ENCODE measurements at places on chromosomes 13 and 19. TPM values are rescaled to one million over a fixed set of nuclear protein-coding genes. Genes with fewer than 3 reads are reported as not detected.
A peak's percentile ranks its signal among the peaks of the same experiment; 100 is the strongest.

DNA sequence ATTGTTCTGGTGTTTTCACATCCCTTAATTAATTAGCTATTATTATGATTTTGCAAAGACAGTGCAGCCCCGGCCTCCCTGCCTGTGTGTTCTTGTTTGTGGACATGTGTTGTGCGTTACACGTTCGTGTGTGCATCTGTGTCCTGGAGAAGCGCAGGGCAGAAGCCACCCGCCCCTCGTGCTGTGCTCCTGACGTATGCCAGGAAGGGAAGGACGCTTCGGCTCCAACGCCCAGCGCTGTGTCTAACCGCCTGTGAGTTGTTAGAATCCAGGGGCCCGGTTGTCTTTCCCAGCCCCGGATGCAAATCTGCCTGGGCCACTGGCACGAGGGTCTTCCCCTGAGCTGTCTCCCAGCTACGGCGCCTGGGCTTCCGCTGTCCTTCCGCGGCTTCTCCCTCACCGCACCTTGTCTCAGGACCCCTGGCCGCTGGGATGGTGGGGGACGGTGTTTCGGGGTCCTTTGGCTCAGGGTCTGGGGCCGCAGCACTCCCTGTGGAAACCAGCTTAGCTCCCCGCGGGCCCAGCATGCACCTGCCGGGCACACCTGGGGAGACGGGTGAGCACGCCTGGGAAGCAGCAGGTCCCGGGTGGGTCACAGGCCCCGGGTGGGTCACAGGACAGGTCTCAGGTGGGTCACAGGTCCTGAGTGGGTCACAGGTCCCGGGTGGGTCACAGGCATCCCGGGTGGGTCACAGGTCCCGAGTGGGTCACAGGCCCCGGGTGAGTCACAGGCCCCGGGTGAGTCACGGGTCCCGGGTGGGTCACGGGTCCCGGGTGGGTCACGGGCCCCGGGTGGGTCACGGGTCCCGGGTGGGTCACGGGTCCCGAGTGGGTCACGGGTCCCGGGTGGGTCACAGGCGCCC is 51.5 kb downstream of the GAS6 start:
- peak; percentile 60 for DNase-seq

- DNase-seq, result no peak
These were observed 171.1 kb downstream of the KCTD12 start for GRCh38 chr13:76715075-76715474.

- DNase-seq, result no peak
These were observed 26.0 kb upstream of the FBL start for GRCh38 chr19:39871886-39872866.

- DNase-seq, result no peak
These were observed 52.7 kb downstream of the ZNF627 start for GRCh38 chr19:11649941-11650340.

DNA sequence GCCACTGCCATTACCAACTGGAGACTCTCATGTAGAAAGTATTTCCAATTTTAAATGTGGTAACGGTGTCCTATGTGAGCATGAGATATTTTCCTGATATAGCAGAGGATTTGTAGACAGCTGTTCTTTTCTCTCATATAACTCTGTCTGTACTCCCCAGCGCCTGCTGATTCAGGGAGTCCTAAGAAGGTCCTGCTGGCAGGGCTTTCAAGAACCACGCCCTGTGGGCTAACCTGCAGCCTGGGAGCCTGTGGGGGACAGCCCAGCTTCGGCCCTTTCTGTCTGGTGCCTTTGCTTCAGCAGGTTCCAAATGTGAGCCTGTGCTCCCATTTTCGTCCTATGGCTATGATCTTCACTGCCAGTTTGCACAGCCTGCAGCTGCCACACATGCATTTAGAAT is 316.8 kb downstream of the ATP8A2 start:
- DNase-seq, result no peak

GRCh38 chr19:55640043-55640576 is 692 bp upstream of the ZNF580 start:
- peak; percentile 83 for DNase-seq

- no peak for DNase-seq
These were observed 634.6 kb upstream of the ARGLU1 start for GRCh38 chr13:107202371-107203023.

DNA sequence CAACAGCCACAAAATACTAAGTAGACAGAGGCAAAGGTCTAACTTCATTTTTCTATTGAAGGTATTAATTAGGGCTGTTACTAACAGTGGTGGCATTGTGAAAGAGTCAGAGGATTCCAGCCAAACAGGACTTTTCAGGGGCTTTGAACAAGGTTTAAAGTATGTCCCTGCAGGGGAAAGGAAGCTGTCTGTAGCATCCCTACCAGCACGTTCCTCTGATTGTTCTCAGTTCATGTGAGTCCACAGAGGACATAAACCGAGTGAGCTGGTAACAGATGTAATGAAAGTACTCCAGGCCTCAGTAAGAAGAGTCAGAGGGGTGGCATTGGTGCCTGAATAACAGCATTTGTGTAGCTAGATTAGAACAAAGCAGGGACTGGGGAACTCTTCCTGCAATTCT is 15.3 kb upstream of the SPATA13 start:
- DNase-seq, result no peak

GRCh38 chr13:35630551-35631275 is 154.2 kb upstream of the MAB21L1 start:
- peak; percentile 36 for DNase-seq

DNA sequence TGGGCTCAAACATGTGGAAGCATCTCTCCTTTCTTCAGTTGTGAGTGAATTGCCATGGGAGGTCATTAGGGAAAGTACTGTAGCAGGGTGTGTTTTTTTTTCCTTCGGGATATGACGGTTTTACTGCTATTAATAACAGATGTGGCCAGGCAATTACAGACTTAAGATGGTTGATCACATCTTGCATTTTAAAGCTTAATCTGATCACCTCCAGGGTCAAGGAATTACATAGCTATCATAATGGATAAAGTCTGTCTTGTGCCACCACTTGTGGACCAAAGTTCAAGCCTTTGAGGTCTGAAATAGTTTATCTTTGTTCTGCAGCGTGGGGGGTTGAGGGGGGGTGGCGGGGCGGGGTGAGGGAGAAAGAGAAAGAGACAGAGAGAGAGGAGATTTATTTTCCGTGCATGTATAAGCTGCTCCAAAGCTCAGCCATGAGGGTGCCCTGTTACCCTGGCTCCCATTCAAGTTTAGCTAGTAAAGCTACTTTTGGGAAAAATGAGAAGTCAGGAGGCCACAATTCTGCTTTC is 5.5 kb upstream of the SERP2 start:
- DNase-seq, result peak; percentile 67

DNA sequence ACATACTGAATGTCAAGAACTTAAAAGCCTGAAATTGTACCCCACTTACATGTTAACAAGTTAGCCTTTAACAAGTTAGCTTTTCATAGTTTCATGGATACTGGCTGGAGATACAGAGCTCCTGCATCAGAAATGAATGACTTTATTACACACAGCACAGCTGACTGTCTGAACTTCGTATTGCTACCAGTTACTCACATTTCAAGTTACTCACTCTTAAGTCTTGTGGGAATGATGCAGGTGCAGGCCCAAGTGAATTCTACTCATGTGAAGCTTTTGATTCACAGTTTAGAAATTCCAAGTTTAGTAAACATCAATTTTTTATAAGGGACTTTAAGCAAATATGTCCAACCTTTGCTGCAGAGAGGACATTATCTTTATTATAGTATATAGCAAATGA is 762.2 kb upstream of the PRR20A start:
- DNase-seq, result no peak

Gene C19orf67
- not detected for polyA plus RNA-seq

Gene C1QTNF9
- polyA plus RNA-seq, result not detected
